ENCODE measurements at places on chromosomes 11 and 22.

- DNase-seq, result no peak
Measured at GRCh38 chr22:25760294-25760693, 18.3 kb downstream of the MYO18B start.

GRCh38 chr22:32233091-32233490, 22.1 kb downstream of the SLC5A4 start:
- no peak for DNase-seq

- DNase-seq, result no peak
Measured at GRCh38 chr11:15551901-15552851, 437.5 kb downstream of the INSC start.

DNA sequence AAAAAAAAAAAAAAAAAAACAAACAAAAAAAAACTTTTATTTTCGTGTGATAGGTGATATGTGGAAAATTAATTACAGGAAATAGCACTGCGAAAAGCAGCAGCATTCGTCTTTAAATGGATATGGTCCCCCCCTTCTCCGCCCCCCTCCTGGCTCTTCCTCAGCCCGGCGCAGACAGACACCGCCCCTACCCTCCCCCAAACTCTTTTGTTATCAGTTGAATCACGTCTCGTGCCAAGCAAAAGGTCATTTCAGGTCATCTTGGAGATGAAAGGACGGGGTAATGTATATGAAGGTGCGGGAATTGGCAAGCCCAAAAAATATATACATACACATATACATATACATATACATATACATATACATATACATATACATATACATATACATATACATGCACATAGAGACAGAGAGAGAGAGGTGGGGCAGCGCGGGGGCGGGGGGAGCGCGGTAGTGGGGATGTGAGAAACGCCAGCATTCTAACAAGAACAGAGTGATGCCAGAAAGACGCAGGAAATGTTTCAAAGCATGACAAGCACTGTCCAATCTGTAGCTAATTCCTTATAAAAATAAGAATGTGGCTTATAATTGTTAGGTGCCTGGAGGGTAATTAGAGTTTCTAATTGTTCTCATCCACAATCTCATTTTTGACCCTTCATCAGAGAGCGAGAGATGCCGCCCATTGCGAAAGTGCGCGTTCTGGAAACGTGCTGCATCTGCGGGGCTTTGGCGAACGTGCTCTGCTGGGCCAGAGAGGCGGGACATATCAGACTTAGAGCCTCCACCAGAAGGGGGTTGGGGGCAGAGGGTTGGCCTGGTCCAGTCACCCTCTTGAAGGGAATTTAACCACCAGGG, 214.5 kb upstream of the UBASH3B start:
- no peak for DNase-seq

DNA sequence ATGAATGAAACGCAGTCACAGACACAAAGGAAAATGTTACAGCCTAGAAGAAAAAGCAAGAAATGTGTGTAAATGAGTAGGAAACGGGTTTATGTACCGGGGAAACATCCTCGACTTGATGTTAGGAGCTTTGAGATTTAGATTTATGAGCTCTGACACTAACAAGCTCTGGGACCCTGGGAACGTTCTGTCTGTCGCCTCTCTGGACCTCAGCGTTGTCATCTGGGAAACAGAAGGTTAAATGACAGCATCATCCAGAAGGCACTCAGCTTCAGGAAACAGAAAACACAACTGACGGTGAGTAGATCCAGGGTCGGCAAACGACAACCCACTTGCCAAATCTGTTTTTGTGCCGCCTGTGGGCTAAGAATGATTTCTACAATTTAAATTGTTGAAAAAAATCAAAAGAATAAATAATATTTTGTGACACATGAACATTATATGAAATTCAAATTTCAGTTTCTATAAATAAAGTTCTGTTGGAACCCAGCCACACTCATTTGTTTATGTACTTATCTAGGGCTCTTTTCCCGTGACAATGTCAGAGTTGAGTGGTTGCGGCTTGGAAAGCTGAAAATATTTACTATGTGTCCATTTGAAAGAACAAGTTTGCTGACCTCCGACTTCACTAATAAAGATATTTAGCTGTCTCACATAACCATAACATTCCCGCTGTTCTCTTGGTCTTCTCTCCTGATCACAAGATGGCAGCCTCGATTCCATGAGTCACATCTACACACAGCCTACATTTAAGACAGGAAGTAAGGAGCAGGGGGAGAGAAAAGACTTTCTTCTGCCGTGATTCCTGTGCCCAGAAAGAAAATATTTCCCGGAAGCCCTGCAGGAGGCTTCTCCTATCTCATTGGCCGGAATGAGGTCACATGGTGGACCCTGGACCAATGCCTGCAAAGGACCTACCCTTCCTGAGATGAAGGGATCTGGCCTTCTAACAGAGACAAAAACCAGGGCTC, 47.1 kb upstream of the SYT13 start:
- DNase-seq, result no peak

DNA sequence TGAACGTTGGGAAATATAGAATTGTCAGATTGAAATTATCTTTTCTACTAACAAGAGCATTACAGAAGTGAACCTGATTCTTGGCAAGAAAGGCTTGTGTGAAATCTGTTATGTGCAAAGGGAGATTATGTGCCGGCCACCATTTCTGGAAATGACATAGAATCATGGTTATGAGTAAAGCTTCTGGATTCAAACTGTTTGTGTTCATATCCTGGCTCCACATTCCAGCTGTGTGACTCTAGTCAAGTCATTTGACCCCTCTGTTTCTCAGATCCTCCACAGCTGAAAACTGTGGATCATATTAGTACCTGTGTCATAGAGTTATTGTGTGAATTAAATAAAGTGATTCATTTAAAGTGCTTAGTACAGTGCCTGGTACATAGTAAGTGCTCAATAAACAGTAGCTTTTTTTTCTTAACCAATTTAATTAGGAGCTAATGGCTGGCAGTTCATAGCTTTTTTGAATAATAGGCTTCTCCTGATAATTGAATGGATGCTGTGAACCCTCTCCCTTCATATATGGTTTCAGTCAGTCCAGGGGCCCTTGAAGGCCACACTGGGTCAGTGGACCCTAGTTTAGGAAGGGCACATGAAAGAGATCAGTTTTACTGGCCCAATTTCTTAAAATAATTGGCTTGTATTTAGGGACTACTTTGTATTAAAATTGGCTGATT, 34.6 kb downstream of the EHF start:
- no peak for DNase-seq

- no peak for DNase-seq
Measured at GRCh38 chr22:37996515-37997246, 12.3 kb upstream of the SOX10 start.

DNA sequence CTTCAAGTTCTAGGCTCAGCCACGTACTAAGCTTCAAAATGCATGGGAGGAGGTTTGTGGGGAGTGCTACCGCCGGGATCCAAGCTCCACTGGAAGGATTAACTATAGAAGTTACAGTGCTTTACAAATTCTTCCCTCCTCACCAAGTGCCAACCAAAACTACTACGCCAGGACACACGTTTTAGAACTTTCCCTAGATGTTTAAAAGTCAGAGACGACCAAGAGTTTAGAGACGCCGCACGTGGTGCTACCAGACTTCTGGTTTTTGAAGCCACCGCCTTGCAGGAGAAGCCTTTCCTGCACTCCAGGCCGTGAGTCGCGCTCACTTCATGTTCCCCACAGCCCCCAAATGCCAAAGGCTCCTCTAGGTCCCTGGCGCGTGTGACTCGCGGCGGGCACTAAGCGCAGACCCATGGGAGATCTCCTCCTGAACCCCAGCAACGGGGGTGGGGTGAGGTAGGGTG, 734 bp downstream of the SNU13 start:
- DNase-seq, result no peak

GRCh38 chr11:68388595-68389198, 71.9 kb upstream of the PPP6R3 start:
- DNase-seq, result no peak

DNA sequence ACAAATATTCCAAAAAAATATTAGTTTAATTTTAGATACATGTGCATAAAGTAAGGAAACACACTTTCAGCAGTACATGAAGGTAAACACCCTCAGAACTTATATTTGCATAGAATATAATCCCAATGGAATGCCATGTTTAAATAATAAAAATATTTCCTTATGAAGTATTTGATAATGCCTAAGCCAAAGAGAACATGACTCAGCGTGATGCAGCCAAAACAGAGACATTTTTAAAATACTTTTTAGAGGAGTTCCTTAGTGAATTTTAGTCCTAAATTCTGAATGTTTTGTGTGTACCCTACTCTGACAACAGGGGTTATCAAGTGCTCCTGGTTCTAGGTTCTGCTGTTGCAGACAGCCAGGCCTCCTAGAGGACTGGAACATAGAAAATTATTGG, 39.1 kb upstream of the POU2AF2 start:
- no peak for DNase-seq

- DNase-seq, result no peak
Measured at GRCh38 chr11:47325271-47326041, 27.0 kb downstream of the MYBPC3 start.

GRCh38 chr11:47333886-47334443, 18.5 kb downstream of the MYBPC3 start:
- no peak for DNase-seq

DNA sequence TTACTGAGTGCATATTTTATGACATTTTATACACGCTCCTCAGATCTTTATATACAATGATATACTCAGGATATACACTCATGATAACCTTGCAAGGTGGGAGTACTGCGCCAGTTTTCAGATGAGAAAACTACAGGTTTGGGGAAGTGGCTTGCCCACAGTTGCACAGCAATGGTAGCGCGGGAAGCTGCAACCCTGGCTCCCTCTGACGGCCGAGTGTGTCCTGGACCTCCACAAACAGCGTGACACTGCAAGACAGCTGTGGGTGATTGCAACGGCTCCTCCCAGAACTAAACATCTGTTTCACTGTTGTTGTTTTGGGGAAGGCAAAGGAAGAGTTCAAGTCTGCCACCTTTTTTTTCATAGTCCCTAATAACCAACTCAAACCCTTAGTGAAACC, 47.0 kb downstream of the PACSIN2 start:
- DNase-seq, result no peak

GRCh38 chr11:110123003-110123402, 29.8 kb downstream of the ZC3H12C start:
- DNase-seq, result no peak
